D341Med (cell line): ENCODE measurements at places on chromosomes 4 and X.

GRCh38 chrX:73758250-73758649 lies 195.3 kb downstream of the CHIC1 start:
- no peak for DNase-seq

DNA sequence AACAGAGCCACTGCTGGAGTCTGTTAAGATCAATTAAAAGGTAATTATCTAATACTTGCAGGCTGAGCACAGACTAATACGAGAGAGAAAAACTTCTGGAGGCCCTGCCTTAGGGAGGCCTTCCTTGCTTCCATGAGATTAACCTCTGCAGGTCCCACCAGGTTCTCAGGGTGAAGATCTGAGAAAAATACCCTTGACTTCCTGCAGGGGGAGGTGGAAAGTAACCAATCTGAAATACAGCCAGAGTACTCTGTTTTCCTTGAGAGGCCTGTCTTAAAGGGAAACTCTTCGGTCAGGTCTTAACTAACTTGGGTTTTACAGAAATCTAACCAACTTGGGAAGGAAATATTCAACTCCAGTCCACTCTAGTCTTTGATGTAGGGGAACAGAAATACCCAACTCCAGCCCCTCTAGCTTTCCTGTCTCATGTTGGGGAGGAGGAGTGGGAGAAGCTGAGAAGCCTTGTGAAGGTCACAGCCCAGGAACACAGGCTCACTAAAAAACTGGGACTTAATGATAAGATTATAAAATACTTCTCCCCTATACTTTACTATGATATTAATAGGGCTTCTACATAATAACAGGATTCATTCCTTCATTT lies 77.1 kb downstream of the TBCK start:
- DNase-seq, result peak; percentile 60

- DNase-seq, result no peak
Measured at GRCh38 chr4:127162741-127163140, 470.0 kb upstream of the INTU start.

- no peak for DNase-seq
Measured at GRCh38 chr4:55884093-55884850, 30.8 kb downstream of the EXOC1 start.

- DNase-seq, result no peak
Measured at GRCh38 chr4:147526272-147526654, 45.4 kb downstream of the EDNRA start.

- DNase-seq, result no peak
Measured at GRCh38 chr4:80322716-80323115, 12.8 kb upstream of the CFAP299 start.

DNA sequence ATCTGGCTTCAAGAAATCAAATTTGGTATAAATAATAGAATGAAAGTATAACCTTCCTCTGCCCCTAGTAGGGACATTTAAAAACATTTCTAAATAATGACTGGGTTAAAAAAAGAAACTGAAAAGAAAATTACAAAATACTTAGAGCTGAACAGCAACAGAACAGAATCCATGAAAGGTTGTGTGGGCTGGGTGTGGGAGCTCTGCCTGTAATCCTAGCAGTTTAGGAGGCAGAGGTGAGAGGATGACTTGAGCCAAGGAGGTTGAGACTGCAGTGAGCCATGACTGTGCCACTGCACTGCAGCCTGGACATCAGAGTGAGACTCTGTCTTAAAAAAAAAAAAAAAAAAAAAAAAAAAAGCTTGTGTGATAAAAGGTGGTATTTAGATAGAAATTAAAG lies 12.3 kb upstream of the ZFX start:
- DNase-seq, result no peak

DNA sequence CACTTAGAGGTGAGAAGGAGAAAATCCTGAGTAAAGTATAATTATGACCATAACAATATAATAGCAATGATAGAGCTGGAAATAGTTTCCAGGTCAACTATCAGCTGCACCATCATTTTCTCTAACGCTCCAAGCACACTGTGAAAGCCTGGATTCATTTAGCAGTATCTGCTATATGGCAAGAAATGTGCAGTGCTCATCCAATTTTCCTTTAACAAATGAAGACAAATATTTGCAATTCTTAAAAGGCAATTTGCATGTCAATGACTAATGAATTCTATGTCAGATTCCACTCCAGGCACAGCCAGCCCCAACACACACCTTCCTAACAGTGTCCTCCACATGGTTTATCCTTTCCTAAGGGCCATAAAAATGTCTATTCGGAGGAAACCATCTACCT lies 12.7 kb downstream of the PRSS12 start:
- DNase-seq, result no peak

DNA sequence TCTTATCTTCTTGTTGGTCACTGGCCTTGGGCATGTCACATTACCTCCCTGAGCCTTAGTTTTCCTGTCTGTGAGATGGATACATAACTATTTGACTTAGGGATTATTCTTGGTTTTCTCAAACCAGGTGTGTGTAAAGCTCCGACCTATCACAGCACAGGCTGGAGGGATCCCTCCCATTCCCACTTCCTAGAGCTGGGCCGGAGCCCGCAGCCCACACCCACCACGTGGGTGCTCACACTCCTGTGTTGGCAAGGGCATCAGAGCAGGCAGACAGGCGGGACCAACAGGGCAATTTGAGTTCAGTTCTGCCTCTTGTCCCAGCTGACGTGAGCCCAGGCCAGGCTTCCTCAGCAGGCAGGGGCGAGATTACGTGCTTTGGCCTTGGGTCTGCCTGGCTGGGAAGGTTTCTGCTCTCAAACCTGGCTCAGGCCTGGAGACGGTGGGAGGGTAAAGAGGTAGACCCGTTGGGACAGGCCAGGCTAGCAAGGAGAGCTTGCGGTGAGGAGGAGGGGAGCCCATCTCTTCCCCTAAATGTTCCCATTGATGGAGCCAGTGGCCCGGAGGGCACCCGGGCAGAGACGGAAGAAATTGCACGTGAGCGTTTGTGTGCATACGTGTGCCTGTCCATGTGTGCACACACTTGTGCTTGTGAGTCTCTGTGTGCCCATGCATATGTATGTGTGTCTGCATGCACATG lies 734 bp upstream of the SH3TC1 start:
- no peak for DNase-seq

- no peak for DNase-seq
Measured at GRCh38 chrX:112851806-112852205, 11.2 kb upstream of the AMOT start.

GRCh38 chr4:20393486-20394100 lies 141.9 kb downstream of the SLIT2 start:
- no peak for DNase-seq

- no peak for DNase-seq
Measured at GRCh38 chr4:127624173-127624572, 8.6 kb upstream of the INTU start.

DNA sequence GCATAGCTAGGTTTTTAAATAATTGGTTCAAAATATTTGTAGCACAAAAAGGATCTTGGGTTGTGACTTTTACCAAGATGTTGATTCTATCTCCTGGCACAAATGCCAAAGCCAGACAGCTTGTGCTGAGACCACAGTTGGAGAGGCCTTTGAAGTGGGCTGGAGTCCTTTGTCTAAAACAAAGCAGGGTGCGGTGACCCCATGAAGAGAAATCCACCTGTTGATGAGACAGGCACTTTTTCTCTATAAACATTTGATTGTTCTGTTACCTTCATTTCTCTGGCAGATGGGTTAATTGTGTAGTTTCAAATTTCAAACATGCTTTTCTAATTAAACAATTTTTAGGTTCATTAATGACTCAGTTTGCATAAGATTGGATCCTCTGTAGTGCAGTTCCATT lies 56.7 kb downstream of the STOX2 start:
- DNase-seq, result no peak

DNA sequence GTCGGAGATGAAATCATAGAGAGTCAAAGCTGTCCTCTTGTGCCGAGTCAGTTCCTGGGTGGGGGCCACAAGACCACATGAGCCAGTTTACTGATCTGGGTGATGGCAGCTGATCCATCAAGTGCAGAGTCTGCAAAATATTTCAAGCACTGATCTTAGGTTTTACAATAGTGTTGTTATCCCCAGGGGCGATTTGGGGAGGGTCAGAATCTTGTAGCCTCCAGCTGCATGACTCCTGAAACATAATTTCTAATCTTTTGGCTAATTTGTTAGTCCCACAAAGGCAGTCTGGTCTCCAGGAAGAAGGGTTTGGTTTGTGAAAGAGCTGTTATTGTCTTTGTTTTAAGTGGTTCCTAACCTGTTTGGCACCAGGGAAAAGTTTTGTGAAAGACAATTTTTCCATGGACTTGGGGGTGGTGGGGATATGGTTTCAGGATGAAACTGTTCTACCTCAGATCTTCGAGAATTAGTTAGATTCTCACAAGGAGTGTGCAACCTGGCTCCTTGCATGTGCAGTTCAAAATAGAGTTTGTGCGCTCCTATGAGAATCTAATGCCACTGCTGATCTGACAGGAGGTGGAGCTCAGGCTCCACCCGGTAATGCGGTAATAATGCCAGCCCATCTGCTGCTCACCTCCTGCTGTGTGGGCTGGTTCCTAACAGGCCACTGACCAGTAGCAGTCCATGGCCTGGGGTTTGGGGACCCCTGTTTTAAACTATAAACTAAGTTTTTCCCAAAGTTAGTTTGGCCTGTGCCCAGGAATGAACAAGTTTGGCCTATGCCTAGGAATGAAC lies 29.2 kb downstream of the METAP1 start:
- peak; percentile 61 for DNase-seq

DNA sequence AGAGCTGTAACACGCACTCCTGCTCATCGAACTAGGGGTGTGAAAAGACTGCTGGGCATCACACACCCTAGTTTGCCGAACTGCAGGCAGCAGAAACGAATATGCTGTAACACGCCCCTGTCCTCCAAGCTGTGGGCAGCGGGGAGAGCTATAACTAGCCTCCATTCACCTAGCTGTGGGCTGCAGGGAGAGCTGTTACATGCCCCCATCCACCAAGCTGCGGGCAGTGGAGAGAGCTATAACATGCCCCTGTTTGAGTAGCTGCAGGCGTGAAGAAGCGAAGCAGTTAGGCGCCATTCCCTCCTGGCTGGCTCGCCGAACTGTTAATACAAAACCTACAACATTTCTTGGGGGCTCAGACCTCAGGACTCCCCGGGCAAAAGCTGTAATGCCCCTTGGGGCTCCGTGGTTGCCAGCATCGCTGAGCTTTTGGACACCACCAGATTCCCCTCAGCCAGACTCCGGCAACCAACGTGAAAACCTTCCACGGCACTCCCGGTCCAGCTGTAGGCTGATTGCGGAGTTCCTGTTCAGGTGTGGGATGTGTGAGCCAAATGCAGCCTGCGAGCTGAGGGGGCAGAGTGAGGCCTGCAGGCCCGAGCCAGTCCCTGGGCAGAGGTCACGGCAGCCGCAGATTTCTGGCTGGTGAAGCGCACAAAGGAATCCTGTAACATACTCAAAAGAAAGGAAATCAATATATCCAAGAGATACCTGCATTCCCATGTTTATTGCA lies 41.1 kb upstream of the ANKRD17 start:
- DNase-seq, result no peak

DNA sequence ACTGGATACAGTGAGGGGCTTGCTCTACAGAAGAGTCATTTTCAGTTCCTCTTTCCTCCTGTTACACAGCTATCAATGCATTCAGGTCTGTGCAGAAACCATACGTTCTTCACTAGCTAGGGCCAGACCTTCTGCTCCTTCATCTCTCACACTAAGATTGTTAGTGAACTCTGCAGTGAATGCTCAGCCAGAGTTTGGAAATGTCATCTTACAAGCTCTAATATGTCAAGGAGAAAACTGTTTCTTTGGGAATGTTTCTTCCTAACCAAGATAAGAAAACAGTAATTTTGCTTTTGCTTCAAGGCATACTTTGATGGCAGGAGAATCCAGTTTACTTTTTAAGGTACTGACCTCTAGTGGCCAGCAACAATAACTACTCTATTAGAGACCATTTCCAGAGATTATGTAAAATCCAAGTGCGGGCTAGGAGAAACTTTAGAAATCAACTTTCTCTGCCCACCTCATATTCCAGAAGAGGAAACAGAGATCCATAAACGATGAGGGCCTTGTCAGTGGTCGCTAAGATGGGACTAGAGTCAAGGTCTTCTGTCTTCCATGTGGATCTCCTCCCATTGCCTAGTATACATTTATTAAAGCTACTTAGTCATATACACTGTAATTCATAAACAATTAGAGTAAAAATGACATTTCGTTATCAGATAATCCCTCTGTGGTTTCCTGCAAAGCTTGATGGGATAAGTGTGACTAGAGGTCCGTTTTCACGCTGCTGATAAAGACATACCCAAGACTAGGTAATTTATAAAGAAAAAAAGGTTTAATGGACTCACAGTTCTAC lies 12.1 kb upstream of the CC2D2A start:
- peak; percentile 44 for DNase-seq

GRCh38 chr4:185040523-185040922 lies 22.2 kb downstream of the HELT start:
- no peak for DNase-seq

- no peak for DNase-seq
Measured at GRCh38 chrX:47561659-47562151, 700 bp downstream of the ARAF start.

DNA sequence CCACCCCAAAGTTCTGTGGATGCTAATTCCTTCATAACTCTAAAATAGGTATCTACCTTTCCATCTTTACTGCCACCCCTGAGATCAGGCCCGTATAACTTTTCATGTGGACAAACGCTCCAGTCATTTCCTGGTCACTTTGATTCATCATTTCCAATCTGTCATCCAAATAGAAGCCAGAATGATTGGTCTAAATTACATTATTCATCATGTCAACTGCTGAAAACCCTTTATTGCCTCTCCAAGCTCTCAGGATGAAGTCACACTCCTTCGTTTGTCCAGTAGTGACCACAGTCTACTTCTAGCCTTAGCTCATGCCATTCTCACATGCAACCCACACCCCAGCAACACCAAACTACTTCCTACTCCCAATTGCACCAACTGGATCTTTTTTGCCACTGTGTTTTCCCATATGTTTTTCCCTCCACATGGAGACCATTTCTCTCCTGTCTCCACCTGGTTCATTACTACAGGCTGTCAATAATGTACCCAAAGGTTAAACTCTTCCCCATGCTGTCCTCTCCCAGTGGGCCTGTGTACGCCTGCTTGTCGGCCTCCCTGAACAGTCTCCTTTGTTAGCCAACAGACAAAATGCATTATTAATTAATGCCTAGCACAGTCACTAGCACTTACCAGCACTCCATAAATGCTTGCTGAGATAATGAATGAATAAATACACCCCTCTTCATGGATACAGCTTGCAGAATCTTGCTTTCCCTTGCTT lies 382.6 kb upstream of the NOCT start:
- no peak for DNase-seq

DNA sequence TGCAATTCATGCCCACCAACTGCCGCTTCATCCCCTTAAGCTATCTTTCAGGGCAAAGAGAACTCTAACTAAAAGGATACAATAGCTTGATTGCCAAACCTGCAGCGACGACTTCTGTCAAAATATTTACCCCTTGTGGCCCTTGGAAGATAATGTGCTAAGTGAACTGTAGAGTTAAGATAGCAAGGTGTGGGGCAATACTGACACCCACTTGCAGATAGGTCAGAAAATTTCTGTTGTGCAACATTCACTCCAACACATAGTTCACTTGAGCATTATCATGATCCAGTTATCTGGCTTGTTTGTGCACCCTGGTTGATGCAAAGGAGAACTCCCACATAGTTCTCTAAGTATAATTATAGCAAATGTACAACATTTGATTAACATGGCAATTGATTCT lies 55.6 kb downstream of the RHOXF2B start:
- no peak for DNase-seq
